Stimulated activated CD8-positive, alpha-beta memory T cell treated with anti-CD3 and anti-CD28 coated beads, Interleukin-4, amount 100 ng/mL, for 48 hours (primary cell): ENCODE measurements at places on chromosomes 7 and 10.

DNA sequence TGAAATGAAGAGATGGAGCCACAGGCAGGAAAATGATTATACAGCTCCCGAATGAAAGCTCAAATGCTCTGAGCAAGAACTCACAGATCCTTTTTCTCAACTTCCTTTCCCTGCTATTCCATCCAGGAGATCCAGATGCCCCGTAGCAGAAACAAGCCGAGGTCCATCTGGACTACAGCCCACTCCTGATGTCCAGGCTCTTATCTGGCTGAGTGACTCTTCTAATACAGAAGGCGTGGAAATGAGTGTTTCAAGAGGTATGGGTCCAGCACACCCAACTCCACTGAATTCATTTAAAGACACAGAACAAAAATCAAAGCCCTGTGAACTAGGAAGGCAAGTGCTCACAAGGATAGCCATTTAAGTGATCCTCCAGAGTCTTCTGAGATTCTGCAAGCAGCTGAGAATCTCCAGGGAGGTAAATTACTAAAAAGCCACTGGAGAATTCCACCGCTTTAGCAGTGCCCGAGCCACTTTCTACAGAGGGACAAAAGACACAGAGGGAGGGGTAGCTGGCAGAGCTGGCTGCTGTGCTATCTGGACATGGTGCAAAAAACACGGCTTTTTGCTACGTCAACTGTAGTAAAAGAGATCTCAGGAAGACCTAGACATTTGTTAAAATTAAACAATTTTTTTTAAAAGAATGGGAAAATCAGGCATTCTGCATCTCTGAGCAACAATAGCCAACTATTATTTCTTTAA lies 24.5 kb downstream of the FAM171A1 start:
- DNase-seq: no peak

DNA sequence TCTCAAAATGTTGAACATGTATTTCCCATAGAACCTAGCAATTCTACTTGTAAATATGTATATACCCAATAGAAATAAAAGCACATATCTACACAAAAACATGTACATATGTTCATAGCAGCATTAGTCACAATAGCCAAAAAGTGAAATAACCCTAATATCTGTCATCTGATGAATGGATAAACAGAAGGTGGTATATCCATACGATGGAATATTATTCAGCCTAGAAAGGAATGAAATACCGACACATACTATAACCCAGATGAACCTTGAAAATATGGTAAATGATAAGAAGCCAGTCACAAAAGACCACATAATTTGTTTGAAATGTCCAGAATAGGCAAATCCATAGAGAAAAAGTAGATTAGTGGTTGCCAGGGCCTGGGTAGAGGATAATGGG lies 87.9 kb downstream of the MCU start:
- DNase-seq: no peak

DNA sequence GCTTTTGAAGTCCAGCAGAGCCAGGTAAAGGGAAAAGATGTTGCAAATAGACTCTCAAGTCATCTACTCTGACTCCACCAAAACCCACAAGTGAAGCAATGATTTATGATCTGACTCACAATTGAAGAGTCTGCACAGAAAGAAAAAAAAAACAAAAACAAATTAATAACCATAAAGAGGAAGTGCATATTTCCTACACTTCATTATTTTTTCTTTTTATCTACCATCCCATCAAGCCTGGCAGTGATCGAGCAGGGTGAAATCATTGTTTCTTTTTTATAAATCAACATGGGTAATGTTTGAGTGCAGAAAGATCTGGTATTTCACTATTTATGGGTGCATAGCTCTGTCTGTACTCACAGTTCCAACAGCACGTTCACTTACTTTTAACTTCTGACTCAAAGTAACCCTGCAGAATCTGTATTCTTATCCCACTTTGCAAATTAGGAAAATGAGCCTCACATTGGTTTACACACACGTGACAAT lies 829.0 kb downstream of the TNS3 start:
- no peak for DNase-seq

GRCh38 chr10:93261961-93262610 lies 188.4 kb downstream of the CYP26A1 start:
- no peak for DNase-seq

DNA sequence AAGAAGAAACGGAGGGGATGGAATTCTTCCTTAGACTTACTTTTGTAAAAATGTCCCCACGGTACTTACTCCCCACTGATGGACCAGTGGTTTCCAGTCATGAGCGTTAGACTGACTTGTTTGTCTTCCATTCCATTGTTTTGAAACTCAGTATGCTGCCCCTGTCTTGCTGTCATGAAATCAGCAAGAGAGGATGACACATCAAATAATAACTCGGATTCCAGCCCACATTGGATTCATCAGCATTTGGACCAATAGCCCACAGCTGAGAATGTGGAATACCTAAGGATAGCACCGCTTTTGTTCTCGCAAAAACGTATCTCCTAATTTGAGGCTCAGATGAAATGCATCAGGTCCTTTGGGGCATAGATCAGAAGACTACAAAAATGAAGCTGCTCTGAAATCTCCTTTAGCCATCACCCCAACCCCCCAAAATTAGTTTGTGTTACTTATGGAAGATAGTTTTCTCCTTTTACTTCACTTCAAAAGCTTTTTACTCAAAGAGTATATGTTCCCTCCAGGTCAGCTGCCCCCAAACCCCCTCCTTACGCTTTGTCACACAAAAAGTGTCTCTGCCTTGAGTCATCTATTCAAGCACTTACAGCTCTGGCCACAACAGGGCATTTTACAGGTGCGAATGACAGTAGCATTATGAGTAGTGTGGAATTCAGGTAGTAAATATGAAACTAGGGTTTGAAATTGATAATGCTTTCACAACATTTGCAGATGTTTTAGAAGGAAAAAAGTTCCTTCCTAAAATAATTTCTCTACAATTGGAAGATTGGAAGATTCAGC lies 158.7 kb upstream of the LANCL2 start:
- DNase-seq: no peak

- DNase-seq: no peak
These were observed 588.1 kb upstream of the SEMA3D start for GRCh38 chr7:85774986-85775385.

- DNase-seq: no peak
These were observed 10.8 kb upstream of the MNX1 start for GRCh38 chr7:157021071-157021870.

GRCh38 chr7:22088827-22089226 lies 143.1 kb upstream of the CDCA7L start:
- no peak for DNase-seq

DNA sequence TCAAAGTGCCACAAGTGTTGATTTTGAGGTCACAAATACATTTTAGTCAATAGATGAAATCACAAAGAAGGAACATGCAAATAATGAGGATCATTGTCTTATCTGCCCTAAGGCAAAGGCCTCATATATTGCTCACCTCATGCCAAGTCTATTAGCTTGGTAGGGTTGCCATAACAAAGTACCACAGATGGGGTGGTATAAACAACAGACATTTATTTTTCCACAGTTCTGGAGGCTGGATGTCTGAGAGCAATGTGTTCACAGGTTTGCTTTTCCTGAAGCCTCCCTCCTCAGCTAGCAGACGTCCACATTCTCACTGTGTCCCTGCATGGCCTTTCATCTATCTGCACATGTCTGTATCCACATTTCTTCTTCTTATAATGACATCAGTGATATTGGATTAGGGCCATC lies 59.6 kb downstream of the RELN start:
- DNase-seq: no peak

GRCh38 chr7:76327610-76328009 lies 25.1 kb downstream of the HSPB1 start:
- DNase-seq: no peak

- DNase-seq: no peak
These were observed 76.0 kb downstream of the HIP1 start for GRCh38 chr7:75662579-75663301.

GRCh38 chr7:29287366-29287765 lies 92.8 kb downstream of the CHN2 start:
- no peak for DNase-seq

DNA sequence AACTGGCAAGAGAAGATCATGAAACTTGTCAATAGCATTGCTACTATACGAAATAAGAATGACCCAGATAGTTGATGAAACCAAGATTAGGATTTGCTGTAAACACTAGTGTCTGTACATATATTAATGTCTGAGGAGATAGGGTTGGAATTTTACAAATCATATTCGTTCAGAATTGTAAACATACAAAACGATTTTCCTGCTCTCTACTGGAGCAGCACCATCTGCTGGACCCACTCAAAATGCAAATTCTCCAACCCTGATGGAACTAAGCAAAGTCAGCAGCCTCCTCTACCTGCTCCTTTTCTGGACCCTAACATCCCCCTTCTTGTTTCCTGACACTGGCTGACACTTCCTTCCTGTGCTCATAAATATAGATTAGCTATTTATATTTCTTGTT lies 29.4 kb upstream of the SGMS1 start:
- DNase-seq: no peak

DNA sequence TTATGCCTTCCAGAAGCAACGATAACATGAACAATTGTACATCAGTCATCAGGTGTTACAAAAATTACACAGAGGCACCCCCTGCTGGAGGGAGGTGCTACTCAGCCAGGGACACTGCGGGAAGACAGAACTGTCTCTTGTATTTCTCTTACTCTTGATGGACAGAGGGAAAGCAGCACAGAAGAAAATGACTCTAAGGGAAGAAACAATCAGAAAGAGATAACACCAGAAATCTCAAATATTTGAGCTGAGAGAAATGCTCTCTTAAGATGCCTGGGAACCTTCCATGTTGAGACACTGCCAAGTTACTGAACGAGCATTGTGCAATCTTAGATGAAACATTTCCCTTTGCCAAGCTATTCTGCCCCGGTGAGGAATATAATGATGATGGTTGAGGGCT lies 227.6 kb upstream of the NPSR1 start:
- DNase-seq: no peak

- no peak for DNase-seq
These were observed 18.2 kb downstream of the GPR146 start for GRCh38 chr7:1062296-1063294.

DNA sequence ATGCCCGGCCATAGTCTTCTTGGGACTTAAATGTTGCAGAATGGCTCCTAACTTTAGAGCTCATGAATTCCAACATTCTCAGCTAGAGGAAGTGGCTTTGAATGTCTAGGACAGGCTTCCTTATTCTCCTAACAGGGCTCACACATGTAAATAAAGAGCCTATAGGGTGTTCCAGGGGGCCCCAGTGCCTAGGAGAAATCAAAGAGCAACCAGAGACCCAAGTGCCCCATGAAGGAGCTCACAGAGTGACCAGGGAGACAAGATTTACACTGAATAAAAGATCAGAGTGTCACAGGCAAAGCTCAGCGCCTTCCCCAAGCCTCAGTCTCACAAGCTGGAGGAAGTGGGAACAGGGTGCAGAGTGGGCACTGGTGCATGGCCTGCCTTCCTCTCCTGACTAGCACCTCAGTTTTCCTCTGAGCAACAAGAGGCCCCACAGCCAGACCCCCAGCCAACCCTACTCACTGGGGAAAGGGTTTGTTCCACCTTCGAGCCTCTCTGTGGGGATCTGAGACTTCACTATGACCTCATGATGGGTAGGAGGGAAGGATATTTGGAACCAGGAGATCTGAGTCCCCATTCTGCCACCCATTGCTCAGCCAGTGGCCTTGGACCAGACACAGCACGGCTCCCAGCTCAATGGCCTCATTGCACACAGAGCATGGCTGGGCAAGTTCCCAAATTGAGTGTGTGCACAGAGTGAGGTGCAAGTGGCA lies 16.0 kb downstream of the TMEM273 start:
- no peak for DNase-seq

DNA sequence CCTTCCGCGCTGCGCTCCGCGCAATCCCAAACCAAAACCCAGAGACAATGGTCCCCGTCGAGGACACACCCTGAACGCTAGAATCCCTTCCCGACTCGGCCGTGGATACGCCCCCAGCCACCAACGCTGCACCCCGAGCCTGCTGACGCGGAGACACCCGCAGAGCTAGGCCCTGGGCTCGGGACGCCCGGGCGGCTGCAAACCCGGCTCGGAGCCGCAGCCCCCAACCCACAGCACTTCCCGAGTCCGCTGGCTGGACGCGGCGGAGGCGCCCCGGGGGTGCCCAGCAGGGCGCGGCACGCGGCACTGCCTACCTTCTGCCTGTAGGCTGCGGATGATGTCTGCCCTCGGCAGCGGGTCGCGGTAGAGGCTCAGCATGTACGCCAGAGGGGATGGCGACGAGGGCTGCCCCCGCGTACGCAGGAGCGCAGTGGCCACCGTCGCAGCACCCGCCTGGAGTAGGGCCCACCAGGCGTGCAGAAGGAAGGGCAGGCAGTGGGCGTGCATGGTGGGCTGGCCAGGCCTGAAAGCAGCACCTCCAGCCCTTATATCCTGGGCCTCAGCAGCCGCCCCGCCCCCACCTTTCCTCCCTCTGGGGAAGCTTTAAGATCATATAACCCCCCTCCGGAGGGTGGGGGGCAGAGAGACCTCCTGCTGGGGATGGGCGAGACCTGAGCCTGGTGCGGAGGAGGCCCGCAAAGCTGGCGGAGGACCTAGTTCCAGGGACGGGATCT lies at the start of gene NODAL:
Gene NODAL, minus strand, starts transcription at position 521 of the 734 bp plus-strand sequence. Its CDS starts 14 bp downstream, at position 507.
- DNase-seq: no peak

DNA sequence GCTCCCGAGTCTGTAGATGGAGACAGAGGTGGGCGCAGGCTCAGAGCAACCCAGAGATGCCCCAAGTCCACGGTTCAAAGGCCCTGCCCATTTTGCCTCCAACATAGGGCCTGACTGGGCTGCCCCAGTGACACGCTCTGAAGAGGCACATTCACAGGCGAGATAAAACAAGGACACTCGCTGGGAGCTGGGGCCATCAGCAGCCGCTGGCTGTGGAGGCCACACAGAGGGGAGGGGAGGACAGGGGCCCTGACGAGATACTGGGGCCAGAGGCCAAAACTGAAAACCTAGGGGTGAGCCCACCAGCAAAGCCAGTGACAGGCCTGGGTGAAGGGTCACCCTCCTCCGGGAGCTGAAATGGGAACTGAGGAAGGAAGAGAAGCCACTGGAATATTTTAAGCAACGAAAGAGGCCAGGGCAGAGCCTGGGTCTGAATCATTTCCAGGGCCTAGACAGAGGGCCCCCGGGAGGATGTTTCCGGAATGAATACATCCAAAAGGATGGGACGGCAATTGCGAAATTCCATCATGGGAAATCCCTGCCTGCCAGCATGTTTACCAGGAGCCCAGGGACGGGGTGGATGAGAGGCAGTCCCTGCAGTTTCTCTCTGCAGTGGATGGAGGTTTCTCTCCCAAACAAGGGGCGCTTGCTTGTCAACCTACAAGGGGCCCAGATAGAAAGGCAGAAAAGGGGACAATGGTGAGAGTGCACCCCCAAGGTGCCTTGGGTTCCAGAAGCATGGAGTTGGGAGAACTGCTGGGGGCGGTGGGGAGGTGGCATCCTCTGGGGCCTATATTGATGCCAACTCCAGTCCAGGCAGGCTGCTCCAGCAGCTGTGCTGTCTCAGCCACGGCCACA lies 29.0 kb upstream of the HSPA12A start:
- DNase-seq: no peak

DNA sequence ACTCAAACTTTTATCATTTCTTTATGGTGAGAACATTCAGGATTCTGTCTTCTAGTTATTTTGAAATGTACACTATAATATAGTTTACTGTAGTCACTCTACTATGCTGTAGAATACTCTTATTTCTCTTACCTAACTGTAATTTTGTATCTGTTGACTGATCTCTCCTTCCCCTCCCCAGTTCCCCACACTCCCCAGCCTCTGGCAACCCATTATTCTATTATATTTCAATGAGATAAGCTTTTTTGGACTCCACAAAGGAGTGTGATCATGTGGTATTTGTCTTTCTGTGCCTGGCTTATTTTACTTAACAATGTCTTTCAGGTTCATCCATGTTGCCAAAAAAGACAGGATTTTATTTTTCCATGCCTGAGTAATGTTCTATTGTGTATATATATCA lies 71.4 kb upstream of the DYNC1I1 start:
- no peak for DNase-seq
